ENCODE measurements at places on chromosomes 3 and 15. TPM values are rescaled to one million over a fixed set of nuclear protein-coding genes. Genes with fewer than 3 reads are reported as not detected.

The FAM240A gene
- not detected for total RNA-seq

The PLAAT1 gene
- not detected for total RNA-seq

The FETUB gene
- 0.14 TPM for total RNA-seq

The KCNH8 gene
- not detected for total RNA-seq

The ARGFX gene
- total RNA-seq = not detected

The CHST13 gene
- total RNA-seq = 0.41 TPM

The TJP1 gene
- total RNA-seq = 80.2 TPM

The PLEKHO2 gene
- 5.9 TPM for total RNA-seq

The CNTN3 gene
- not detected for total RNA-seq

The HOMER2 gene
- 15.3 TPM for total RNA-seq

The PROK2 gene
- total RNA-seq = not detected

The ZKSCAN7 gene
- not detected for total RNA-seq

The C3orf22 gene
- total RNA-seq = not detected

The SH2D7 gene
- total RNA-seq = not detected

The CGNL1 gene
- total RNA-seq = 0.93 TPM

The CASR gene
- not detected for total RNA-seq

The ILDR1 gene
- total RNA-seq = not detected

The CHST2 gene
- total RNA-seq = 0.88 TPM

The GOLGA8J gene
- total RNA-seq = not detected

The PTPRG gene
- total RNA-seq = 3.2 TPM

The GOLGA8S gene
- 0.12 TPM for total RNA-seq

The PEX5L gene
- not detected for total RNA-seq
